ENCODE measurements at places on chromosomes 12 and 14.

- no peak for DNase-seq
Measured at GRCh38 chr14:97053941-97054340, 256.8 kb downstream of the VRK1 start.

GRCh38 chr12:39852346-39852745, 232.7 kb upstream of the ABCD2 start:
- DNase-seq, result no peak

DNA sequence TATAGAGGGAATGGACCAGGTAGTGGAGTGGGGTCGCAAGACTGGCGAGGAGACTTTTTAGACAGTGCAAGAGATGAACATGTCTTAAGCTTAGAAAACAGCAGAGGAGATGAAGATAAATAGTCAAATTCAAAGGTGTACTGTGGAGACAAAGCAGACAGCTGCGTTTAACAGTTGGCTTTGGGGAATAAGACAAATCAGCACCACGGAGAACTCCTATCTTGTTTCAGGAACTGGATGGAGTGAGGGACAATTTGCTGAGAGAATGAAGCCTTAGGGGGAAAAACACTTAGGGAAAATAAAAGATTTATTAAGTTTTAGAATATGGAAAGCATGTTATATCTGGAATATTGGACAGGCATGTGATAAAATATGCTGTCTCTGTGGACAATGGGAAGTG, 458.8 kb downstream of the GLT1D1 start:
- DNase-seq, result no peak

GRCh38 chr14:105075379-105076295, 10.4 kb upstream of the GPR132 start:
- DNase-seq, result peak; percentile 79

GRCh38 chr12:94173660-94174265, 25.4 kb downstream of the PLXNC1 start:
- no peak for DNase-seq

DNA sequence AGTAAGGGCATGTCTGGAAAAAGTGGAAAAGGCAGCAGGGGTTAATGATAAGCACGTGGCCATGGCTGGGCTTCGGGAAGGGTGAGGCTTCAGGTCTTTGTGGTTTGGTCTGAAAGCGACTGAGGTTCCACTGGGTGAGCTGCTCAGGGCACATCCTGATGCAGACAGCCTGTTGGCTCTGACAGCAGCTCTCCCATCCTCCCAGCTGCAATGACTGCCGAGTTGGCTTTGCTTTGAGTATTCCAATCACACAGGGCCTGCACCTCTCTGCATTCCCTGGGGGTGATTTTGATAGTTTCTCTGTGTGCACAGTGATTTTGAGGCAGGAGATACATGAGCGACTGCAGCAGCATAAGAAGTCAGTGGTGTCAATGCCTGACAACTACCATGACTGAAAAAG, 390.7 kb downstream of the APAF1 start:
- no peak for DNase-seq

DNA sequence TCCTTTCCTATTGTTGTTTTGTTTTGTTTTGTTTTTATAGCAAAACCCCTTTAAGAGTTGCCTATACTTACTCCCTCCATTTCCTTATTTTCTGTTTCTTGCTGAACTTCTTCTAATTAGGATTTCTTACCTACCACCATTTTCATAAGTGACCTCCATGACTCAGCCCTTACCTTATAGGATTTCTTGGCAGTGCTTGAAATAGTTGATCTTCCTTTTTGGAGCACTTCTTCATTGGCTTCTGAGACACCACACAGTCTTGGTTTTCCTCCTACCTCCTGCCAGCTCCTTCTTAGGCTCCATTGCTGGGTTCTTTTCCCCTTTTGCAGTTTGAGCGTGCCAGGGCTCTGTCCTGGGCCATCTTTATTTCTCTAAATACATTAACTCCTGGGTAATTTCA, 23.4 kb upstream of the EID3 start:
- no peak for DNase-seq

DNA sequence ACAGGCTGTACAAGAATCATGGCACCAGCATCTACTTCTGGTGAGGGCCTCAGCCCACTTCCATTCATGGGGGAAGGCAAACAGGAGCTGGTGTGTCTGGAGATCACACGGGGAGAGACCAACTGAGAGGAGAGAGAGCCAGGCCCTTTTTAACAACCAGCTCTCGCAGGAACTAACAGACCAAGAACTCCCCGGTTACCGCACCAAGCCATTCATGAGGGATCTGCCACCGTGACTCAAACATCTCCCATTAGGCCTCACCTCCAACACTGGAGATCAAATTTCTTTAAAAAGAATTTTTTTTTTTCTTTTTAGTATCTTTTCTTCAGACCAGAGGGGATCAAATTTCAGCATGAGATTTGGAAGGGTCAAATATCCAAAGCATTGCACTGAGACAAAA, 16.7 kb upstream of the AQP2 start:
- no peak for DNase-seq

DNA sequence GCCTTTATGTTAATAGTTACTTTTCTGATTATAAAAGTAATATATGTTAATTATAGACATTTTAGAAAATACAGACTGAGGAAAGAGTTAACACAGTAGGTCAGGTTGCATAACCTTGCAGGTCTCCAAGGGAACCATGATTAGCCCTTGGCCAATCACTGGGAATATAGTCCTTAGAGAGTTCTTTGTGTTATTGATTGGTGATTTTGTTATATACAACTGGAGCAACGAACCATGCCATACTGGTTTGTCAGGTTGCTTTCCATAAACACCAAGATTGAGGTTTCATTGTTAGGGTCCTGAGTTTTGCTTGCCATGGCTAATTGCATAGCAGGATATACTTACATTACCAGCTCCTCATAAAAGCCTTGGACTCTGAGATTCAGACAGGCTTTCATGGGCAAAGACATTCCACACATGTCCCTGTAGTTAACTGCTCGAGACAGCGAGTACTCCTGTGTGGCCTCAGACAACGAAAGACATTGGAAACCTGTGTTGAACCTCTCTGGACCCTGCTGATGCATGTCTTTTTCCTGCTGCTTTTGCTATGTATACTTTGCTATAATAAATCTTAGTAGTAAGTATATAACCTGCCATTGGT, 33.7 kb downstream of the MAPK1IP1L start:
- no peak for DNase-seq

DNA sequence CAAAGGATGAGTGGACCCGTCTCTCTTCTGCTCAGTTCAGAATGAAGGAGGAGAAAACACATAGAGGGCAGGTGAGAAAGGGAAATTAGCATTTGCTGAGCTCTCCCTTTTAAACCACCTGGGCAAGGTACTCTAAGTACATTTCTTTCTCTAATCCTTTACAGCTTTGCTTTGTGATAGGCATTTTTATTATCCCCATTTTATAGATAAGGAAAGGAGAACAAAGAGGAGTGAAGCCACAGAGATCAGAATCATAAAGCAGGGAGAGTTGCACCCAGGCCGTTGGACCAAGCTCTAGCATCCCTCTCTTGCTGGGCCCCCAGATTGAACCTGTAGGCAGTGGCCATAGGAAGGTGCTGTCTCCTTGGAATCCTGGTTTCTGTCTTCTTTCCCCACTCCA, 47.0 kb downstream of the VCPKMT start:
- DNase-seq, result no peak

DNA sequence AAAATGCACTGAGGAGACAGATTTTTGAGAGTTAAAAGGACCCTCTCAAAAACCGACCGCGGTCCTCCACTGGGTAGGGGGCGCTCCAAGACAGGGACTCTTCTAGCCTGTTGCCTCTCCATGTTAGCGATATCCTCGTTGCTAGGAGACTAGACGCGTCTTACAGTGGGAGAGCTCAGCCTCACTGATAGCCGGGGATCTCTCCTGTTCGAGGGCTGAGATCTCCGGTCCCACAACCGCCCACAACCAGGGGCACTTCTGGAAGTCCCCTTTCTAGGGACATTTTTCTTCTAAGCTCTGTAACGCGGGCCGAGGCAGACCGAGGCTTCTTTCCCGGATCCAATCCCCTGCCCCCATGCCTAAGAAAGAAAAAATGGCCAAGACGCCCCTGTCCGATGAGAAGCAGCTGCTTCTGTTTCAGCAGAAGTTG, 21.3 kb downstream of the FKBP11 start:
- peak; percentile 94 for DNase-seq

DNA sequence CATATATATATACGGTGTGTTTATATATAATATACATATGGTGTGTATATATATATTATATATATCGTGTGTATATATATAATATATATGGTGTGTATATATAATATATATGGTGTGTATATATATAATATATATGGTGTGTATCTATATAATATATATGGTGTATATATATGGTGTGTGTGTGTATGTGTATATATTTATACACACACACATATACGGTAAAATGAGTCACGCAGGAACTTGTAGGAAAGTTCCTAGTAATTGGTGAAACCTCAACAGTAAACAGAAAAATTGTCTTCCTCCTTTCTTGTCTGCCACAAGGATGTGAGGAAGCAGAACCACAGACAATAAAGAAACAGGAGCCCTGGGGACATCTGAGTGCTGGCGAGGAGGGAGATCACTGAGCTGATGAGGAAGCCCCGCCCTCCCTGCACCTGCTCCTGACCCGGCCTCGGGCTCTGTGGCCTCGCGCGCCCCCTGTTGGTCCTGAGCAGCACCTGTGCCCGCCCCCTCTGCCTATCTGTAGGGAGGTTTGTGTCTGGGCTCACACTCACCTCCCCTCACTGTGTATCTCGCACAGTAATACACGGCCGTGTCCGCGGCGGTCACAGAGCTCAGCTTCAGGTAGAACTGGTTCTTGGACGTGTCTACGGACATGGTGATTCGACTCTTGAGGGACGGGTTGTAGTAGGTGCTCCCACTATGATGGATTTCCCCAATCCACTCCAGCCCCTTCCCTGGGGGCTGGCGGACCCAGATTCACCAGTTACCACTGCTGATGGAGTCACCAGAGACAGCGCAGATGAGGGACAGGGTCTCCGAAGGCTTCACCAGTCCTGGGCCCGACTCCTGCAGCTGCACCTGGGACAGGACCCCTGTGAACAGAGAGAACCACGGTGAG, 1079.4 kb downstream of the TMEM121 start:
- DNase-seq, result peak; percentile 94

DNA sequence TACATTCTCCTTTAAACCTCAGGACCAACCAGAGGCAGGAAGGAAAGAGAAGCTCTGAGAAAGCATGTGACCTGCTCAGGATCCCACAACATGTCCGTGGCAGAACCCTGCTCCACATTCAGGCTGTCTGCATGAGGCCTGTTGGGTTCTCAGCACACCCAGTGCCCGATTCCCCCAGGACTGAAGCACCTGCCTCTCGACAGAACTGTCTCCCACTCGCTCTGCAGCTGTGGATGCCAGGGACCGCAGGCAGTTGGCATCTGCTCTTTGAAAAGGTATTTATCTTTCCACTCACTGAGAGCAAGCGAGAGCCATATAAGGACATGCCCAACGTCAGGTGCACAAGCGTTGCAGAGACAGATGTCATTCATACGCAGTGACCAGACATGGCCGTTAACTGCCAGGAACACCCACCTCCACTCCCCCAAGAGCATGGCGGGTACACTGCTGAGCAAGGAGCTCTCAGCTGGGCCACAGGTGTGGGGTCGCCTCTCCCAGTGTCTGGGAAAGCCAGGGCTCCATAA, 18.9 kb downstream of the PITPNM2 start:
- DNase-seq, result peak; percentile 81

DNA sequence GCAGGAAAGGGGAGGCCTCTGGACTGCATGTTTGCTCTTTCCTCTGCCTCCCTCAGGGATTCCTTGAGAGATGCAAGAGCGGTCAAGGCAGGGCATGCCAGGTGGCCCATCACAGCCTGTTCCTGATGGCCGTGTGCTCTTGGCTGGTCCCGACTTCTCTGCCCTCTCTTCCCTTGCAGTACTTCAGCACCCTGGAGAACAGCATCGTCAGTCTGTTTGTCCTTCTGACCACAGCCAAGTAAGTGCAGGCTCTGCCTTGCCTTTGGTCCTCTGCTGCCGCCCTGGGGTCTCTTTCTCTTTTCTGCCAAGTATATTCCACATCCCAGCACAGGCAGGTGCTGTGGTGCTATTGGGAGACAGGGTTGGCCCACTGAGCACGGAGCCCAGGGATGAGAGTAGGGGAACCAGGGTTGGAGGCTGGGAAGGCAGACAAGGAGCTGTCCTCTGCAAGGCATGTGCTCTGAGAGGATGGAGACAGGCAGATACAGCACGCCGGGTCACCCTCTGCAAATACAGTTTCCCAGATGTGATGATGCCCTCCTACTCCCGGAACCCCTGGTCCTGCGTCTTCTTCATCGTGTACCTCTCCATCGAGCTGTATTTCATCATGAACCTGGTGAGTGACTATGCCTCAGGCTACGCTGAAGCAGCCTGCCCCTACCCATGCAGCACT, 51.9 kb downstream of the TPCN1 start:
- DNase-seq, result no peak

GRCh38 chr12:700016-700415, 36.8 kb upstream of the NINJ2 start:
- no peak for DNase-seq

DNA sequence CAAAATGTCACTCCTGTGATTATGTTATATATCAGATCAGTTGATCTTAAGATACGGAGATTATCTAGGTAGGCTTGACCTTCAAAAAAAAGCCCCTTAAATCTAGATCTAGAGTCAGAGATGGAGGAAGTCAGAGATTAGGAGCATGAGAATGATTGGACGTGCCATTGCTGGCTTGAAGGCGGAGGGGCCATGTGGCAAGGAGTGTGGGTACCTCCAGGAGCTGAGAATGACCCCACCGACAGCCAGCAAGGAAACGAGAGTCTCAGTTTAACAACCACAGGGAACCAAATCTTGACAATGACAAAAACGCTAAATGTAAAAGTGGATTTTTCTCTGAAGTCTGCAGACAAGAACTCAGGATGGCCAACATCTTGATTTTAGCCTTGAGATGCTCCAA, 32.5 kb upstream of the MANSC4 start:
- no peak for DNase-seq

DNA sequence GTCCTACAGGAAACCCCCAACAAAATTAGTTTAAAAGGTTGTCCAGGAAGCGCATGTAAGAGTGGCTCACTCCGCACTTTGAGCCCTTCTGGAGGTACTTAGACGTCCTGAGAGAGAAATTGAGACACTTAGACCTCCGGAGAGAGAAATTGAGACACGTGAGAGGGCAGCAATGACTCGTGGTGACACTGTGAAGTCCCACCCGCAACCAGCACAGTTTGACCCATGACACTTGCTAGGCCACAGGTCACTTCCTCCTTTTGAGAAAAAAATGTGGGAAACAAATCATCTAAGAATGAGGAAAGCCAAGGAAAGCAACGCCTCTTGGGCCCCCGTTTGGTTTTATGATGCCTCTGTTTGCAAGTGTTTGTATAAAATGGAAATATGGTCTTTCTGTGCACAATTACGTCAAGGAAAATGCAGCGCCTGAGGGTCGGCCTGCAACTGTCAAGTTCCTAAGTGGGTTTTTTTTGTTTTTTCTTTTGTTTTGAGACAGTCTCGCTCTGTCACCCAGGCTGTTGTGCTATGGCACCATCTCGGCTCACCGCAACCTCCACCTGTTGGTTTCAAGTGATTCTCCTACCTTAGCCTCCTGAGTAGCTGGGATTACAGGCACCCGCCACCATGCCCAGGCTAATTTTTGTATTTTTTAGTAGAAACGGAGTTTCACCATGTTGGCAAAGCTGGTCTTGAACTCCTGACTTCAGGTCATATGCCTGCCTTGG, 13.6 kb upstream of the CDCA4 start:
- no peak for DNase-seq

- no peak for DNase-seq
Measured at GRCh38 chr14:91419044-91419397, 1.4 kb upstream of the CCDC88C start.

Data from activated CD4-positive, alpha-beta T cell treated with anti-CD3 and anti-CD28 coated beads, Interleukin-2, amount 10 ng/mL, durations not matched to agents 24 days and 14 days (primary cell).